KBM-7 (cell line): ENCODE measurements at places on chromosomes 6 and 20.

GRCh38 chr6:169420912-169421543 lies 167.4 kb upstream of the THBS2 start:
- DNase-seq, result no peak

DNA sequence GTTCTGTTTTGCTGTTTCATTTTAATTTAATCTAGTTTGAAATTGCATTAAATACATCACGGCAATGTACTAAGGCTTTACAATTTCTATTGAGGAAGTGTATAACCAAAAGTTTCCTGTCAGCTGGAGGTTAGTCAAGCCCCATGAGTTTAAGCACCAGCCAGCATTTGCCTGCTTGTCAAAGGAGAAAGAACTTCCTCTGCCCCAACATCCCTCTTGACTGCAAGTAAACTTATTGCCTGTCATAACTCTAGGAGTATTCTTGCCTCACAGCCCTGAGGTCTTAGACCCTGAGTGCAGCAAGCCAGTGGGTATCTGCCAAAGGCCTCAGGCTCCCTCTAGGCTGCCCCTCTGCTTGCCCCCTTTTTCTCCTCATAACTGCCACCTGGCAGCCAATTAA lies 106.7 kb upstream of the INSM1 start:
- DNase-seq, result peak; percentile 49

DNA sequence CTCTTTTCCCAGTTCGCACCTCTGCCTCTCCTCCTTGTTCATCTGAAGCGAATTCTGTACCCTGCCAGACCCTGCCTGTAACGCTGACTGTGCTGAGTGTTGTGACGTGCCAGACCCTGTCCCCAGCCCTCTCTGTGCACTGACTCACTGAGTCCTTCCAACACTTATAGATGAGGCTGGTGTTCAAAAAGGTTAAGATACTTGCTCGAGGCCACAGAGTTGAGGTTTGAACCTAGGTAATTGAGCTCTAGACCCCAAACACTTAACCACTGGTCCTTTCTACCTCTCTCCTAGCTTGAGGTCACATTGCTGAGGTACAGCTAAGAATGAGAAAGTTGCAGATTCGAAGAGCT lies 45.7 kb upstream of the NEDD9 start:
- DNase-seq, result no peak

DNA sequence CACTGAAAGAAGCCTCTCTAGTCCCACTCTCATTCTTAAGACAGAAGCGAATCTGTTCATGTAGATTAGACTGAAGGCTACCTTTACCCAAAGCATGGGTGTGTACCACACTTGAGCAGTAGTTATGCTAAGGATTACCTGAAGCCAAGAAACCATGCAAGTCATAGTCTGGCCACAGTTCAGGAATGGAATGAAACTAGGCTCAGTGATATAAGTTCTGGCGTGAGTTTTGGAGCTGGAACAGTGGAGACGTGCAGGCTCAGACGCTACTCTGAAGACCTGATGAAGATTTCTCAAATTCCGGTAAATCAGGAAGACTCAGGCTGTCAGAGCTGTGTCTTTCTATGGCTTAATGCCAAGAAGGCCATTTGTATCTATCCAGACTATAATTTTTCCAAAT lies 219.9 kb downstream of the HDGFL1 start:
- DNase-seq, result no peak

- no peak for DNase-seq
These were observed 19.7 kb downstream of the KLHL31 start for GRCh38 chr6:53645859-53646258.

DNA sequence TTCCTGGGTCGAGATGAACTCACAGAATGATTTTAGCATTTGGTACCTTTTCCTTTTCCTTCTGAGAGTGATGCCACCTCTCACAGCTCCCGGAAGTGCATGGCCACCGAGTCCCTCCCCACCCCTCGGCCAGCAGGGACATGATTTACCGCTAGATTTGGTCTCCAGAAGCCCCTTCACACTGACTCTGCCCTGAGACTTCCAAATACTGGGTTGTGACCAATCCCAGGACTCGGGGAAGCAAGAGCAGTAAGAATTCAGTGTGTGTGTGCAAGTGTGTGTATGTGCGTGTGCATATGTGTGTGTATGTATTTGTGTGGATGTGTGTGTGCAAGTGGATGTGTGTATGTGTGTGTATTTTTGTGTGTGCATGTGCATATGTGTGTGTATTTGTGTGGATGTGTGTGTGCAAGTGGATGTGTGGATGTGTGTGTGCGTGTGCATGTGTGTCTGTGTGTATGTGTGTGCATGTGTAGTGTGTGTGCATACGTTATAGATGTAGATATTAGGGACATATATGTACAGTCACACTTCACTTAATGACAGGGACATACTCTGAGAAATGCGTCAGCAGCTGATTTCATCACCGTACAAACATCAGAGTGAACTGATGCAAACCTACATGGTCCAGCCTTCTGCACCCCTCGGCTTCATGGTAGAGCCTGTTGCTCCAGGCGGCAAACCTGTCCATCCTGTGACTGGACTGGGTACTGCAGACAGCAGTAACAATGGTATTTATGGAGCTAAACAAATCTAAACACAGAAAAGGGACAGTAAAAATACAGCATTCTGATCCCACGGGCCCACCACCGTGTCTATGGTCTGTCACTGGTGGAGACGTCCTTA lies 374.5 kb downstream of the TAF4 start:
- DNase-seq, result no peak

DNA sequence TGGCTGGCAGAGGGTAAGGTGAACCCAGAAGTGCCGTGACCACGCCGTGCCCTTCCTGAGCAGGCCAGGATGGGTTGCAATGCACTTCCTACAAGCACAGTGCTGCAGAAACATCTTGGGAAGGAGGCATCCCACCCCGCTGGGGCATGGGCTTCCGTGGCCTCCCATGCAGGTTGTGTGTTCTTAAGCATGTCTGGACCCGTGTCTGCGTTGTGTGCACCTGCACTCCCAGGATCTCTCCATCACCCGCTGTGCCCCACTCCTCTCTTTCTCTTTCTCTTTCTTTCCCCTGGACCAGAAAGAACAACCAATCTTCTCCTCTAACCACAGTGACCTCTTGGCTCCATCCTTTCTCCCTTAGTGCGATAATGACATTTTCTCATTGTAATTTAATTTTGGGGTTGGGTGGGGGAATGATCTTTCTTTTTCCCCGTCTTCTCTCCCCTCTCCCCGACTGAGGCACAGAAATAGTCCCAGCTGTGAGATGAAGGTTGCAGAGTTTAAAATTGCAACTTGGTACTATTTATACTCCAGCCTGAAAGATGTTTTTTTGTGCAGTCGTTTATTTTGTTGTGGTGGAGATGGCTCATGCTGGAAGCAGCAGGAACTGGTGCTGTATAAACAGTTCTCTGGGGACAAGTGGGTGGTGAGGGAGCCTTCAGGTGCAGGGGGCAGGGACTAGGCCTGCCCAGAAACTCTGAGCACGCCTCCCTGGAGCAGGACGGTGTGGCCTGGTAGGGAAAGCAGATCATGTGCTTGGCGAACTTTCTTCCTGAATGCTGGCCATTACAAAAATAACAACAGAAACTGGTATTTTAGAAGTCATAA lies 20.5 kb downstream of the BCAS4 start:
- no peak for DNase-seq
